Spleen (tissue), 13 donors: ENCODE measurements at places on chromosomes 4 and X. TPM values are rescaled to one million over a fixed set of nuclear protein-coding genes. Genes with fewer than 3 reads are reported as not detected.

DNA sequence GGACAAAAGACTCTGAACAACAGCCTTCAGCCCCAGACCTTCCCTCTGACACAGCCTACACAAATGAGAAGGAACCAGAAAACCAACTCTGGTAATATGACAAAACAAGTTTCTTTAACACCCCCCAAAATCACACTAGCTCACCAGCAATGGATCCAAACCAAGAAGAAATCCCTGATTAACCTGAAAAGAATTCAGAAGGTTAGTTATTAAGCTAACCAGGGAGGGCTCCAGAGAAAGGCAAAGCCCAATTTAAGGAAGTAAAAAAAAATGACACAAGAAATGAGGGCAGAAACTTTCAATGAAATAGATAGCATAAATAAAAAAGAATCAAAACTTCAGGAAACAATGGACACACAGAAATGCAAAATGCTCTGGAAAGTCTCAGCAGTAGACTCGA, 224.0 kb downstream of the TRIML1 start:
- no peak for DNase-seq

- no peak for DNase-seq
These were observed 176.0 kb upstream of the NWD2 start for GRCh38 chr4:37068580-37068979.

Gene NMU
- total RNA-seq, result not detected

Gene ENOPH1
- 24.4 TPM for total RNA-seq

GRCh38 chrX:11105080-11105479, 6.1 kb upstream of the HCCS start:
- no peak for DNase-seq

GRCh38 chr4:187478292-187479140, 517.1 kb upstream of the ZFP42 start:
- no peak for DNase-seq

- no peak for DNase-seq
These were observed 11.3 kb upstream of the SLC2A9 start for GRCh38 chr4:10032625-10033024.

- no peak for DNase-seq
These were observed 1906.6 kb upstream of the TENM3 start for GRCh38 chr4:180336494-180337090.
